HCEC 1CT (cell line): ENCODE measurements at places on chromosomes 2 and 18.

DNA sequence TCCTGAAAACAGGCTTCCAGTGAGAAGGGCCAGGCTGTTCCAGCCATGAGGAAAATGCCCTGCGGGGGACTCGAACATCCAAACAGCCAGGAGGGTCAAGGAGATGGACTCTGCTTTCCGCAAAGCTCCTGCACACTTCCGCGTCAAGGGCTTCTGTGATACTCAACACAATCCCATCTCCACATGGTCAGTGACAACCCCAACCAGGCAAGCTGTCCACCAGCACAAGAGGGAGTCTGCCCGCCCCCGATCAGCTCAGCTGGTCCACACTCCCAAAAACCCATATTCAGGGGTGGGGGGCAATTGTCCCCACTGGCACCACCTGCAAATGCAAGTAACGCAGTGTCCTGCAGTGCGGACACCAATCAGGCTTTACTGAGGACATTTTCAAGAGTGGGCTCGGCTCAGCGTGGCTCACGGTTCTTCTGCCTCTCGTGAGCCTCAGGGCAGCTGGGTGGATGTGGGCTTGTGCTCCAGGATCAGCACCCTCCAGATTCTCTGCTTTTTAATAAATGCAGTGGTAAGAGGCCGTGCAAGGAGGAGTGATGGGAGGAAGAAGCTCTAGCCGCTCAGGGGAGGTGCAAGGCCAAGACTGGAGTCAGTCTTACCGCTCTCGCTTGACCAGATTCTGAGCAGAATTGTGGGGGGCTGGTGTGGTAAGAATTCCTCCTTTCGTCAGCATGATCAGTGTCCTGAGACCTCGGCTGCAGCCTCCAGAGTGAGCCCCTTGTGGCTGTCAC is 19.5 kb upstream of the CIDEA start:
- no peak for DNase-seq

- no peak for DNase-seq
Observed at GRCh38 chr18:12895014-12895413, 11.0 kb upstream of the PTPN2 start.

GRCh38 chr2:53381271-53381670 is 386.3 kb upstream of the CHAC2 start:
- no peak for DNase-seq

- peak; percentile 99 for DNase-seq
Observed at GRCh38 chr2:65366595-65367125, 65.7 kb downstream of the SPRED2 start.

GRCh38 chr2:222569826-222570225 is 86.1 kb downstream of the FARSB start:
- peak; percentile 73 for DNase-seq
